ENCODE measurements at places on chromosomes 1 and 21.
A peak's percentile ranks its signal among the peaks of the same experiment; 100 is the strongest.

DNA sequence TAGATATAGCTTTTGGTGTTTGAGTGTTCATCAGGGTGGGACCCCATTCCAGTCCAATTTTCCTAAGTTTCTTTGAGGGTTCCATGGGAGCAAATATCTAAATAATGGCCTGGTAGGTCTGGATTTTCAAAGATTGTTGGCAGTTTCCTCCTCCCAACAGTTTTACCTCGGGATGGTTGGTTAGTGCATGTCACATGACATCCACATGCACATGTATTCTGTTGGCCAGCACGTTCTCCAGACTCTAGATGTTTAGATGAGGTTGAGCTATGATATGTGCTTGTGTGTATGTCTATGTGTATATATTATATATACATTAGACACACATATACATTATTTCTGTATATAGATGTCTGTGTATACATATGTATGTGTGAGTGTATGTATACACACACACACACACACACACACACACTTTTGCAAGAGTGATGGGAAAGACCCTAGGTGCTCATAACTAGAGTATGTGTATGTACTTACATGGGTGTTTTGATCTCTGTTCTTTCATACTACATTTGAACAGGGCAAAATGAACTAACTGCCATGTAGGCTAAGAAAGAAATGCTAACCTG is 5.6 kb downstream of the RGS4 start:
- DNase-seq = no peak

GRCh38 chr1:229871078-229871676 is 195.9 kb upstream of the GALNT2 start:
- DNase-seq = no peak

DNA sequence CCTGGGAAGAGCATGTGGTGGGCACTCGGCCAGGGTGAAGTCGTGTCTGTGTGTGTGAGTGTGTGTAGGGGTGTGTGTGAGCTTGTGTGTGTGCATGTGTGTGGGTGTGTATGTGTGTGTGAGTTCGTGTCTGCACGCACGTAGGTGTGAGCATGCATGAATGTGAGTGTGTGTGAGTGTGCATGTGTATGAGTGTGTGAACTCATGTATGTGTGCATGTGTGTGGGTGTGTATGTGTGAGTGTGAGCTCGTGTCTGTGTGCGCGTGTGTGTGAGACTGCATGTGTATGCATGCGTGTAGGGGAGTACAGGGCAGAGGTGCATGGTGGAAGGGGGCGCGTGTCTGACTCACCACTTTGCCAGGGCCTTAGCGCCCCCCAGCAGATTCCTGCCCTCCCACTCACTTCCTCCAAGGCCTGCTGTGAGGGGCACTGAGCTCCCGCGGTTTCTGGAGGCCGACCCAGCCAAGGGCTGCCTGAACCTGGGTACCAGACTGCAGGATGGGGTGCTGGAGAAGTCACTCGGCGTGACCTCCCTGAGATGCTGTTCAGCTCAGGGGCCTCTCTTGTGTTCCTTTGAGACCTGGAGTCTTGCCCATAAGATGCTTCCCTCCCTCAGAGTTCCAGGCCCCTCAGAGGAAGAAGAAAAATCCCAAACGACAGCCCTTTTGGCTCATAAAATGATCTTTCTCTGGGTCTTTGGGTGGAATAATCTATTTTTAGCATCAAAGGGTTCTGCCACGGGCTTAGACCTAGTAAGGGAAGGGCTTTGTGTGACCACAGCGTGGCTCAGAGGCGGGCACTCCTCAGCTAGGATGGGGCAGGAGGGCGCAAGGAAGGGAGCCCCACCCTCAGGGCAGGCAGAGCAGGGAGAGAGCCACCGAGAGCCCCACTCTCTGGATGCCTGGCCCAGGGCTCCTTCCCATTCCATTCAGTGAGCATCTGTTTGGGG is 41.1 kb upstream of the RUNX3 start:
- no peak for DNase-seq

- peak; percentile 95 for DNase-seq
Measured at GRCh38 chr1:166925810-166926478, 49.4 kb downstream of the ILDR2 start.

DNA sequence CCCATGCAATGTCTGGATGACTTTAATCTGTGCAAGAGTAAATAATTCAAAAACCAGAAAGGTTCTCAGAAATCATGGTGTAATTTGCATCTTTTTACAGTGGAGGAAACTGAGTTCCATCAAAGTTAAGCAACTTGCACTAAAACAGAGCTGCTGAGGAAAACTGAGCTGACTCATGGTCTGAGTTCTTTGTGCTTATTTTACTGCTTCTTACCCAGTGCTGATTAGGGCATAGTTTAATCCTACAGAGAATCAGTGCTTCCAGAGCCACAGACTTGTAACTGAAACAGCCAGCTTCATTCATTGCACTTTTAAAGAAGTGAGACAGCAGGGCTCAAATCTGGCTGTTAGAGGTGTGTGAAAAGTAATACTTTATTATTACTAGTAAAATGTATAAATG is 10.9 kb upstream of the RWDD3 start:
- DNase-seq = no peak

DNA sequence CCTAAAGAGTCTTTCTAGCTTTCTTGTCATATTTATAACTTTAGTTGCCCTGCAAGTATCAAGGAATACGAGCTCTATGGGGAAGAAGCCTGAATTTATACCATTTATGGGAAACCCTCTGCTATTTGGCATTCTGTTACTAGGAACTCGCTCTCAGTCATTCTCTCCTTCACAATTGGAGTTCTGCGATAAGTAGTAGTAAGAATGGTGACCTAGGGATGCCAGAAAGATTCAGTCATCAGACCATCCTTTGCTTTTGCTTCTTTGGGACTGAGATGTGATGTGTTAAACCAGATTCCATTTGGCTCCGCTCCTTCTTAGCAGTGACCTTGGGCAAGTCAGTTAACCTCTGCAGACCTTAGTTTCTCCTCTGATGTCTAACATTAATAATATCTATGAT is 256.5 kb downstream of the FGGY start:
- DNase-seq = no peak
